Fibroblast of upper back skin (primary cell): ENCODE measurements at places on chromosomes 7 and 10.

GRCh38 chr10:13528875-13529713 lies at the start of gene BEND7:
BEND7 (minus strand) TSS chr10:13529014; CDS start chr10:13528533, 481 bp downstream.
- peak; percentile 5 for DNase-seq

DNA sequence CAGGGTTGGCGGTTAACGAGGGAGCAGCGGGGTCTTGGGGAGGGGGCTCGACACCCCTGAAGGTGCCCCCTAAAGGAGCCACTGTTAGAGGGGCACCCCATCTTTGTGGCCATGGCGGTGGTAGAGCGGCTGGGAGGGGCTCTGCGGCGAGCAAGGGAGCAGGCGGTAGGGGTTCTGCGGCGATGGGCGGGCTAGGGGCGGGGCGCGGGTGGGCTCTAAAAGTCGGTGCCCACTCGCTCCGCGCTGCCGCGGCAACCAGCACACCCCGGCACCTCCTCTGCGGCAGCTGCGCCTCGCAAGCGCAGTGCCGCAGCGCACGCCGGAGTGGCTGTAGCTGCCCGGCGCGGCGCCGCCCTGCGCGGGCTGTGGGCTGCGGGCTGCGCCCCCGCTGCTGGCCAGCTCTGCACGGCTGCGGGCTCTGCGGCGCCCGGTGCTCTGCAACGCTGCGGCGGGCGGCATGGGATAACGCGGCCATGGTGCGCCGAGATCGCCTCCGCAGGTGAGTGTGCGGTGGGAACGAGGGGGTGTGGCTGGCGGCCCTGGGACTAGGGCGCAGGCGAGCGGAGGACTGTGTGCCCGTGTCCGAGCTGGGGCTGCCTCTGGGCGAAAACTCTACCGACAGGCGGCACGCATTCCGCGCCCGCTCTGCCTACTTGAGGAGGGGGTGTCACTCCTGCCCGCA lies at the start of gene MEST:
MEST (plus strand) TSS at position 245 of the 682 bp plus-strand sequence; CDS start at position 474, 229 bp downstream.
- peak; percentile 52 for DNase-seq

DNA sequence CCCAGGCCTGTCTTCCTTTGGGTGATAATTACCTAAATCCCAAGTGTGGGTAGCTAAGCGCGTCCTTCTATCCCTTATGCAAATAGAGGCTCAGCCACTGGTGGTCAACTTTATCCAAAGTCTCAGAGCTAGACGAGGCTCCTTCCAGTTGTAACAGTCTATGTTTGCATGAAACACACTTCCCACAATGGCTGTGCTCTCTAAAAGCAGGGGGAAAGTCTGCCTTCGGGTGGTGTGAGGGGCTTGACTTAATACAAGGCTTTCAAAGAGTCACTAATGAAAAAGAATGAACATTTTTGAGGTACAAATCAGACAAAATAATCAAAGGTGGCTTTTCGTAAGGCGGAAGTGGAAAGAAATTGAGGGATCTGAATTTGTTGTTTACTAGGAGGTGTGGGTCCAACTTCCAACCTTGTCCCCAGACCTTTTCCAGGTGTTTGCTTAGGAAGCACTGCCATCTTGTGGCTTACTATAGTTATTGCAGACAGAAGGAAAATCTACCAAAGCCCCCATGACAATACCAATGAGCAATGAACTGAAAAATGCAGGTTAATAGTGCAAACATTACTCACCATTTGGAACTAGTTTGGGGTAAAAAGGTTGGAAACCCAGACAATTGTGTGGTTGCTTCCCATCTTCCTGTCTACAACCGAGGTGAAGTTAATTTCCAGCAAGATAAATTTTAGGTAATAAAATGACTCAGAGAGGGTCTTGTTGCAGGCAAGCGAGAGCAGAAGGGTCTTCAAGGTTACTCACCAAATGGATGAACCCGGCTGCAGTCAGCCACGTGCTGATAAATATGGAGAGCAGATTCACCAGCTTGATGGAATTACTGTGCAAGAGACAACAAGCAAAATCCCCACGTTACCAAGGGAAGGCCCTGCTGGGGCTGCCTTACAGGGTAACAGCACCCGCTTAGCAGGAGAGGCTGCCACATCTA lies 525.7 kb downstream of the KCNMA1 start:
- peak; percentile 95 for DNase-seq

GRCh38 chr7:27151931-27152815 lies at the start of gene HOXA3:
HOXA3 (minus strand) TSS chr7:27152583; CDS start chr7:27110640, 41,943 bp downstream.
- peak; percentile 53 for DNase-seq

- DNase-seq: no peak
Observed at GRCh38 chr10:105681051-105681450, 1040.0 kb downstream of the SORCS3 start.

DNA sequence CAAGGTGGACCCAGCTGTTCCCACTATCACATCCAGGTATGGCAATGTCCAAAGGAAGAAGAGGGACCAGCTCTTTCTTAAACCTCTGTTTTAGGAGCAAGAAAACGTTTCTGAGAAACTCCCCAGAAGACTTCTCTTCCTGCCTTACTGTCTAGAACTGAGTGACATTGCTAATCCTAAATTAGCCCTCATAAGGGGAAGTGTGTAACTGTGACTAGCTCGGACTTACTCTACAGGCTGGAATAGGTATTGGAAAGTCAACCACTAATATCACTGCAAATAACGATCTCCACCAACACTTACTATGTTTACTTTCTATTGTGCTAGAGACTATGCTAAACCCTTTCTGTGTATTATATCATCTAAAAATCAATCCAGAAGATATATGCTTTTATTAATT lies 49.9 kb upstream of the RELN start:
- no peak for DNase-seq

DNA sequence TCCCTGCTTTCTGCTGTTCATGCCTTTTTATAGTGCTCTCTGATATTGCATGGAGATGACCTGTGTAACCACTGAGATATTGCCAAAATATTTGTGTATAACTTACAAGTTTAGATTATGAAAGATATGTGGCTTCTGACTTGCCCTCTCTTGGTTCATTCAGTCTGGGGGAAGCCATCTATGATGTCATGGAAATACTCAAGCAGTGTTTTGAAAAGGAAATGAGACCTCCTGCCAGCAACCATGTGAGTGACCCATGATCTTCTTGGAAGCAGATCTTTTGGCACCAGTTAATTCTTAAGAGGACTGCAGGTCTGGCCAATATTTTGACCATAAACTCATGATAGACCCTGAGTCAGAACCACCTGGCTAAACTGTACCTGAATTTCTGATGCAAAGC lies 183.0 kb downstream of the THSD7A start:
- peak; percentile 37 for DNase-seq

DNA sequence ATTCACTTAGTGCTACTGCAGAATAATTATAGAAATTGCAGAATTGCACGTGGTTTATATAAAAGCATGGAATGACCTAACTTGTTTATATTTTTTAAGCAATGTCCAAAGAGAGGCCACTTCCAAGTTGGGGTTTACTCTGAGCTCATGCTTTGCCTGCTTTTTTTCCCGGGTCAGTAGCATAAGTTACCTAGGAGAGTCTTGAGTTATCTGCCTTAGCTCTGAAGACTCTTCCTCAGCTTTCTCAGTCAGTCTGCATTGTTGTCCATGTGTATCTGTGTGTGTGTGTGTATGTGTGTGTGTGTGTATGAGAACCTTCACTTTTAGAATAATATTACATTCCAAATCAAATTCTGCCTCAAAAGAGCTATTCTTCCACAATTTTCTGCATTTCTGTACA lies 239.5 kb upstream of the TCF7L2 start:
- DNase-seq: no peak

GRCh38 chr7:82390936-82391335 lies 52.6 kb downstream of the CACNA2D1 start:
- DNase-seq: no peak

DNA sequence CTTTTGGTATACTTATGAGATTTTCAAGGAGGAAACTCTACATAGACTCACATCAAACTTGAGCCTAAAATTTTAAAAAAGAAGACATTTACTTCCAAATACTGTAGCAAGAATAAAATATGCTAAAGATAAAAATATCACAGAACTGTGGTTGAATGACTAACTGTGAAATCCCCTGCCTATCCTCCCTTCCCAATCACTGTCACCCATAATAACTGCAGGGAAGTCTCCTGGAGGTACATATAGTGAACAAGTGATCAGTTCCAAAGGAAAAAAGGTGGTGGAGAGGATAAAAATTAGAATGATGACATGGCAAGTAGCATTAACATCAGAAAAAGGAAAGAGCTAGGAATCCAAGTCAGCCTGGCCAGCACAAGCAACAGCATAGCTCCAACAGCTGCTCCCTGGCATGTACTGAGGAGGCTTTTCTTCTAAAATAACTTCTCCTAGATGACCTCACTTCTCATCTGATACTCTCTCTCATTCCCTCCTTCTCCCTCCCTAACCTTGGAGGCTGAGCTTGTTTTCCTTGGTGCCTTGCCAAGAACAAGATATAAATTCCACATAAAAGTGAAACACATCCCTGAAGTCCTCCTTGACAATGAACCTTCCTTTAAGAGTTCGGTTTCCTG lies 124.0 kb downstream of the IQUB start:
- DNase-seq: peak; percentile 40

GRCh38 chr7:71343892-71344291 lies 211.9 kb downstream of the GALNT17 start:
- no peak for DNase-seq

GRCh38 chr7:104950754-104951153 lies 63.3 kb upstream of the KMT2E start:
- DNase-seq: no peak

GRCh38 chr7:83672157-83672556 lies 23.2 kb upstream of the SEMA3E start:
- DNase-seq: no peak

DNA sequence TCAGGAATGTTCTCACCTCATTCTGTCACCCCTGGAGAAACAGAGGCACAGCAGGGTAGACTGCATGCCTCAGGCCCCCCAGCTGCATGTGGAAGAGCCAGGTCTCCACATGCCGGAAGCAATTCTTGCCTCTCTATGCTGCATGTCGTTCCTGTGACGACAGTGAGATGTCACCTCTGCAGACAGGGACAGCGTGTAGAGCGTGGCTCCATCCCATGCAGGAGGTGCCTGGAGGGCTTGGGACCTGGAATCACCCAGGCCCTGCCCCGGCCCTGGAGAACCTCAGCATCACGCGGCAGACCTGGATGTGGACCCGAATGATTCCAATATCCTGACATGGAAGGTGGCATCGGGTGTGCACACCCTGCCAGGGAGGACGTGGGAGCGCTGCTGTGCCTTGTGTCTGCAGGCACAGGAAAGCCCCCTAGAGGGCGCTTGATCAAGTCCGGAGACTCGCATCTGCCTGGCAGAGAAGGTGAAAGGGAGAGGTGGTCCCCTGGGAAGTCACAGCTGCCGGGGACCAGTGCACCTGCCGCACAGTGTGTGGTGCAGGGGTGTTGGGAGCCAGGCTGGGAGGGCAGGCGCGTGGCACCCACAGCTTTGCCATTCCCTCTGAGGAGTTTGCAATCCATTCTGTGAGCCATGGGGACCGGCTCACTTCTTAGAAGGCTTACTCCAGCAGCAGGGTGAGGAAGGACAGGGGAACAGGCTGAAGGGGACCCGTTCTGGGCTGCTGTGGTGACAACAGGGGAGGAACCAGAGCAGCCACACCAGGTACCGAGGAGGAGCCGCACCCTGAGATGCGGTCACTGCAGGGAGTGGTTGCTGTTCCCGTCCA lies 45.3 kb upstream of the EN2 start:
- peak; percentile 5 for DNase-seq

- peak; percentile 65 for DNase-seq
Observed at GRCh38 chr7:4791738-4792536, 16.5 kb downstream of the AP5Z1 start.

DNA sequence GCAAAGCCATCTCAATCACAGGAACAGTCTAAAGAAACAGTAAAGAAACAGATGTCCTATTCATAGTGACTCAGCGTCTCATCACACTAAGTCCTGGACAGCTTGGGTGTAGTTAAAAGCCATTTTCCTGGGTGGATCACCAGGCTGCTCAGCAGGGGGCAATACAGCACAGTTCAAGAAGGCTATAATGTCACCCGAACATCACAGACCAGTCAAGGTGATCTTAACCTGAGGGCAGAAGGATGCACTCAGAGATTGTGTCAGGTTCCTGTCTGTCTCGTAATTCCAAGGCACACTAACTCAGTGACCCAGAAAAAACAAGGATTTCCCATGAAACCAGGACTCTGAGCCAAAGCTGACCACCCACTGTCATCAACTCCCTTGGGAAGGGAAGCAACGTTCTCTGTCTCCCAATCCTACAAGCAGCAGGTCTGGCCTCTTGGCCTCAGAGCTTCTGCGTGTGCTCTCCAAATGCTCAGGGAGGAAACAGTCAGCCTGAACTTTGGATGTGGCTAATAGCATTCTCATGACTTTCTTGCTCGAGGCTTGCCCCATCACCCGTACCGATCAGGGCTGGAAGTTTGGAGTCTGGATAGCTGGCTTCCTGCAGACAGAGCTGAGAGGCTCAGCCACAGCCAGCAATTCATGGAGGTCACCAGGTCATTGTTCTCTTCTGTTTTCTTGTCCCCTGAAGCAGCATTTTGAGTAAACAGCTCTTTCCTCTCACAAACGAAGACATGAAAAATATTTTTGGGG lies 90.4 kb upstream of the FAM171A1 start:
- DNase-seq: peak; percentile 80

DNA sequence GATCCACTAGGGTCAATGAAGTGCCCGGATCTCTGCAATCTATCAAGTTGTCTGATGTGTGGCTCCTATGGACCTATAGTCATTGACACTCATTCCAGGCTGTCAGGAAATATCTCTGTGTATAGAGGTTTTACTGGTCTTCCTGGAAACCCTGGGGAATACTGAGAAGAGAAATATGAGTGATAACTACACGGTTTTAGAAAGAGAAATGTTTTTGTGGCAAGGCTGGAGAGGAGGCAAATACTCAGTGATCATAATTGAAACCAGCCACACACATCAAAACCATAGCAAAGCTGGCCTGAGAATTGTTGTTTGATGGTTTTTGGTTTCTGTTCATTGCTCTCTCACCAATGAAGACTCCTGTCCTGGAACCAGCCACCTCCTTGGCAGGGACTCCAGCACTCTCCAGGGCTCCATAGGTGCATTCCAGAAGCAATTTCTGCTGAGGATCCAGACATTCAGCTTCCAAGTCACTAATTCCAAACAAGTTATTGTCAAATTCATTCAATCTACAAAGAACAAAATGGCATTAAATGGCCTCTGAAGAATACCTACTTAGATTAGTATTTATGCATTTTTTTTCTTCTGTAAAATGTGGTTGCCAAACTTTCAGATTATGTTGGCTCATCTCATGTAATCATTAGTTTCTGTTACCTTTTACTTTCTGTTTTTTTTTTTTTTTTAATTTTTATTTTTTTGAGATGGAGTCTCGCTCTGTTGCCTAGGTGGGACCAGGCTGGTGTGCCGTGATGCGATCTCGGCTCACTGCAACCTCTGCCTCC lies 108.6 kb upstream of the ABI1 start:
- DNase-seq: peak; percentile 92

GRCh38 chr10:130484468-130485180 lies 348.4 kb downstream of the GLRX3 start:
- no peak for DNase-seq

- DNase-seq: no peak
Observed at GRCh38 chr7:72540106-72540611, 128.0 kb upstream of the CALN1 start.

DNA sequence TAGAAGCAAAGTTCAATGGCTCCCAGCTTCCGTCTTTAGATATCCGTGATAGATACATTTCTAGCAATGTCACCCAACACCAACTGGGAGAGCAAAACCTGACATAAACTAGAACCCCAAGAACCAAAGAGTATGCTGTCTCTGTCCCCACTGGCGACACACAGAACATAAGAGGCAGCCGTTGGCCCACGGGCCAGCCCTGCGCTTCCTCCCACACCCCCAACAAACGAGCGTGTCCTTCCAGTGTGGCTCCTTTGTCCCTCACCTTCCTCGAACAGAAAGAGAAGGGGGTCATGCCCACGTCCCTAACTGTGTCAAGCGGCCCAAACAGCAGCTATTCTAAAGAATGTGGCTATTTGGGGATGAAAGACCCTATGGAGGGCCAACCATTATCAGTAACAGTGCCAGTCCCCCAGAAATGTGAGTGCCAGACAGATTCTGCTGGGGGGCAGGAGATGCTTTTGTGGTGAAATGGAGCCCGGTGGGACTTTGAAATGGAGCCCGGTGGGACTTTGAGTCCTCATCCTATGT lies 171.9 kb downstream of the USP6NL start:
- DNase-seq: no peak
